Panc1 (cell line): ENCODE measurements at places on chromosomes 3 and 15. TPM values are rescaled to one million over a fixed set of nuclear protein-coding genes. Genes with fewer than 3 reads are reported as not detected.

DNA sequence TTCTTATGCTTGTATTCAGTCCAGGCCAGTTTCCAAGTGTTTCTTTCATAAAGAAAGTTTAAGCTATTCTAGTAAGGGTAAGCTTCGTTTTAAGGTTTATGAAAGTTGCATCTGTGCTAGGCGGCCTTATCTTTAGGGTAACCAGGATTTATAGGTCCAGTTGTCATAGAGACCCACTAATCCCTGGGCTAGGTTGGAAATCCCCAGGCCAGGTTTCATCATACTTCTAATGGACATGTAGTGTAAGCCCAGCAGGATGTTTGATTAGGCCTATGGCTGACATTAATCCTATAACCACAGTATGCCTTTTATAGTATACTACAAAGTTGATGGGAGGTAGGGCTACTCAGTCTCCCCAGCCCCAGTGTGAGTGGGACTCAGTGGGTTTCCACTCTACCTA lies 312.4 kb downstream of the CACNA2D3 start:
- no peak for DNase-seq

DNA sequence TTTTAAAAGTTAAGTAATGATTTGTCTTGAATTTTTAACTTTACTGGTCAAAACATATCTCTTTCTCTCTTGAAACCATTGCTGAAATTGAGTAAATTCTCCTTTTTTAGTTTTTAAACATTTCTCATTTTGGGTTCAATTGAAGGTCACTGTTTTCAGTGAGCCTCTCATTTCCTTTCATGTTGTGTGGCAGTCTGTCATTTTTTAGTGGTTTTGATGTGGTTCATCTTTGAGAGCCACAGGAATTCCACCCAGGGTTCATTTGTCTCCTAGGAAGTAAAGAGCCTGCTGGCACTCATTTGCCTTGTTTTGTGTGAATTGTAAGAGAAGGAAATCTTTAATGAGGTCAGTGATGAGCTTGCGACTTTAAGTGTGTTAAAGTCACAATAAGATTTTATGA lies 10.4 kb downstream of the CLDN11 start:
- DNase-seq: no peak

Gene APOD
- total RNA-seq: not detected

Gene HDGFL3
- 34.1 TPM for total RNA-seq

Gene FAH
- 38.0 TPM for total RNA-seq

DNA sequence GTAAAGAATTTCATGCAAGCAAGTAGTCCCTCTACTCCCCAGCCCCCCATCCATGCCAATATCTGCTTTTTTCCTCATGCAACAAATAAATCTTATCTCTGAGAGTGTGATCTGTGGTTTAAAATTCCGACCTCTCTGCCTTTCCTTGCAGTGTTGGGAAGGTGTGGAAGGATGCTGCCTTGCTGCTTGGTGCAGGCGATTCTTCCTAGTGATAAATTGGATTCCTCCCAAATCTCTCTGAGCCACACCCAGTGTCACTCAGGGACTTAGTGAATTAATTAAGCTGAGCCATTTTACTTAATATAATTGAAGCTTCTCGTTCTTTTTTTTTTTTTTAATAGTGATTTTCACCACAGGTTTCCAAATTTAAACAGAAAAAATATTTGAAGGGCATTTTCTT lies 3.4 kb downstream of the GAP43 start:
- no peak for DNase-seq

DNA sequence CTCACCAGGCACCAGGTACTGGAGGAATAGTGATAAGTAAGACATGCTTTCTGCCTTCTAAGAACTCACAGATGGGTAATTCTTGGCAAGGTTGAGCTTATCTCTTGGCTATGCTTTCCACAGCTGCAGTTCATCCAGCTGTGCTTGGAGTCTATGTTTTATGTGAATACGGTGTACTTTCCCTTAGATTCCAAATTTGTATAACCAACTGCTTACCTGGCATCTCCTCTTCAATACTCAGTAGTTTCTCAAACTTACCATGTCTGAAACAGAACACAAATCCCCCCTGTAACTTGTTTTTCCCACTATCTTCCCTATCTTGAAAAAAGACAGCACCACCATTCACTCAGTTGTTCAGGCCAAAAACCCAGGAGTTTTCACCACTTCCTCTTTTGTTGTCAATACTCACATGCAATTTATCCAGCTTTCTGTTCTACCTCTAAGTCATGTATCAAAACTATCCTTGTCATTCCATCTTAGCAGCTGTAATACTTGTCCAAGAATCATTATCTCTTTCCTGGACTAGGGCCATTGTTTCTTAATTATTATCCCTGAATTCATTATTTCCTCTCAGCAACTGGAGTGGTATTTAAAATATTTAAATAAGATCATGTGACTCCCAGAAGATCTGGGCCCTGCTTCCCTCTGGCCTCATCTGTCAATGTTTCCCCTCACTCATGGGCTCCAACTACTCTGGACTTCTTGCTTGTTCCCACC lies 32.6 kb downstream of the COL6A5 start:
- DNase-seq: no peak

Gene GNAT1
- total RNA-seq: not detected

GRCh38 chr15:66588537-66588936 lies 22.7 kb upstream of the LCTL start:
- no peak for DNase-seq

DNA sequence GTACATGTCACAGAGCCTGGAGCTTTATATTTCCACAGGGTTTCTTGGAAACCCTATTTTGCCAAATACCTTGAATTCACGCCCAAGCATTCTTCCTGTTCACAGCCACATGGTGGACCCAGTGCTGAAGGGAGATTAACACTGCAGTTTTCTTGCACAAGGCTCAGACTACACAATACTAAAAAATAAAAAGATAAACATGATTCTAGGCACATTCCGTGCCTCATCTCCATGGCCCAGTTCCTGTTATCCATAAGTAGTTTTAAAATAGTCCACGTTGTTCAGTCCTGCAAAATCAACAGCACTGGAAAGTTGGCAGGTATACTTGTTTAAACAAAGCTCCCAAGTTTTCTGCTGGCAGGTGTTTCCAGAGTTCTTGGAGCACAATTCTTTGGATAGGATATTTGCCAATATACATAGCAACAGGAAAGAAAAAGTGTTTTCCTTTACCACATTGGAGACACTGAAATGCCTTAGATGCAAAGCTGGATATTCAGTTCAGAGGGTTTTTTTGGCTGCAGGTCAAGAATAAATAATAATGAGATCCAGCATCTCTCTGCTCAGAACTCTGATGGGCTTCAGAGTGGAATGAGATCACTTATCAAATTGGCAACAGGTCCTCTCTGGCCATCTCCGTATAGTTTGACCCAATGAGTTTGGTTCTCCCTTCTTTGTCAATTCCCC lies 88.1 kb upstream of the TGFBR2 start:
- no peak for DNase-seq

Gene IL5RA
- total RNA-seq: not detected

- no peak for DNase-seq
These were observed 728.4 kb upstream of the EPHA6 start for GRCh38 chr3:96086018-96086417.

DNA sequence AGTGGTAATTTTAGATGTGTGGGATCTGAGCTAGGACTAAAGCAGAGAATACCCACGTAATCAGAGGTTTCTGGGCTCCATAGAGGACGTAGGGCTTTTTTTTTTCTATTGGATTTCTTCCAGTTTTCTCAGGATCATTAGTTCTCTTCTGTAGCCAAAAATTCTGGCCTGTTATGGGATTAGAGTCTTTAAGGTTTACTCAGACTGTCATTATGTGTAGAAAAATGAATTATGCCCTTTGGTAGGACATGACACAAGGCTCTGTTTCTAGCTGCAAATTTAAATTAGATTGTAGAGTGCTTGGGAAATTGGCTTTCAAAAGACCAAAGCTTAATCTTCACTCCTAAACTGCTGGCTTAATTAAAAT lies 1.9 kb downstream of the SETD5 start:
- DNase-seq: no peak

Gene KLF15
- total RNA-seq: 0.10 TPM

- no peak for DNase-seq
These were observed 8.4 kb downstream of the FRMD5 start for GRCh38 chr15:44186705-44187104.

DNA sequence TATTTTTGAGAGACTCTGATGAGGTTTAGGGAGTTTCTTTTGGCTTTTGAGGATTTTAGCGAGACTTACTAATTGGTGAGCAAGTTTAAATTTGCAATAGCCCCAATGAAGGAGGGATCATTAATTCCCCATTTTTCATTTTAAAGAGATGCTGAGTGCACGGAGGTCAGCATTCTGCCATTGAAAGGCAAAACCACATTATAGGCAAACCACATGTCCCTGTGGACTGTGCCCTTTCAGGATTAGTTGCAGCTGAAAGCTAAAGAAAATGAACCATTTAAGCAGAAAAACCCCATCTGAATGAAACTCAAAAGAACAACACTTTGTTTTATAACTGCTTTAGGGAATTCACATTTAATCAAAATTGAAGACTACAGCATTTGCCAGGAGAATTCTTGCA lies 246.5 kb downstream of the PDZRN3 start:
- no peak for DNase-seq

DNA sequence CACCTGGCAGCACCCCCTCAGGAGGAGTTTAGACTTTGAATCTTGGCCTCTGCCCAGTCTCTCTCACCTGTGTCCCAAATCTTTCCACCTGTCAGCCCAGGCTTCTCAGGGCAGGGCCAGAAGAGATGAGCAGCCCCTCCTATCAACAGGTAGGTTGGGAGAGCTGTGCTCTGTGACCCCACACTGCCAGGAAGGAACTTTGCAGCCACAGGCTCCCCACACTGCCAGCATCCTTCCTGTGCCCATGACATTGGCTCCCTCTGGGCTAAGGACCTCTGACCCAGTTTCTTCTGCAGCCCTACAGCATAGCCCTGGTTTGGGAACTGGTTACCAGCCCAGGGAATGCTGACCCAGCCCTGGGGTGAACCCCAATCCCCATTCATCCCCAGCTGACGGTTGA lies 115.7 kb upstream of the IQSEC1 start:
- no peak for DNase-seq

Gene KCNAB1
- total RNA-seq: not detected

DNA sequence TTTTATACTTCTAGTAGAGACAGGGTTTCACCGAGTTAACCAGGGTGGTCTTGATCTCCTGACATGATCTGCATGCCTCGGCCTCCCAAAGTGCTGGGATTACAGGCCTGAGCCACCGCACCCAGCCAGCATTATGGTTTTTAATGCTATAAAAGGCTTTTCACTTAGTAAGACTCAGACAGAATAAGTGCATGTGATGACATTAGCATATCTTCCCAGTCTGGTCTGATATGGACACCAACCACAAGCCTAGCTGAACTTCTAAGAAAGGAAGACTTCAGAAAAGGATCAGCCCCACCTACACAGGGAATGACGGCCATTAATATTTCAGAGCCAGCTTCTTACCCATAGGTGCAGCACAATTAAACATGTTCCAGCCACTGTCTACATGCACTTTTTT lies 27.0 kb downstream of the GRK7 start:
- no peak for DNase-seq

GRCh38 chr3:171543759-171544300 lies 83.6 kb upstream of the TNIK start:
- DNase-seq: no peak

GRCh38 chr15:83947156-83947555 lies 288.4 kb upstream of the GOLGA6L4 start:
- no peak for DNase-seq

Gene PRSS50
- 0.13 TPM for total RNA-seq

DNA sequence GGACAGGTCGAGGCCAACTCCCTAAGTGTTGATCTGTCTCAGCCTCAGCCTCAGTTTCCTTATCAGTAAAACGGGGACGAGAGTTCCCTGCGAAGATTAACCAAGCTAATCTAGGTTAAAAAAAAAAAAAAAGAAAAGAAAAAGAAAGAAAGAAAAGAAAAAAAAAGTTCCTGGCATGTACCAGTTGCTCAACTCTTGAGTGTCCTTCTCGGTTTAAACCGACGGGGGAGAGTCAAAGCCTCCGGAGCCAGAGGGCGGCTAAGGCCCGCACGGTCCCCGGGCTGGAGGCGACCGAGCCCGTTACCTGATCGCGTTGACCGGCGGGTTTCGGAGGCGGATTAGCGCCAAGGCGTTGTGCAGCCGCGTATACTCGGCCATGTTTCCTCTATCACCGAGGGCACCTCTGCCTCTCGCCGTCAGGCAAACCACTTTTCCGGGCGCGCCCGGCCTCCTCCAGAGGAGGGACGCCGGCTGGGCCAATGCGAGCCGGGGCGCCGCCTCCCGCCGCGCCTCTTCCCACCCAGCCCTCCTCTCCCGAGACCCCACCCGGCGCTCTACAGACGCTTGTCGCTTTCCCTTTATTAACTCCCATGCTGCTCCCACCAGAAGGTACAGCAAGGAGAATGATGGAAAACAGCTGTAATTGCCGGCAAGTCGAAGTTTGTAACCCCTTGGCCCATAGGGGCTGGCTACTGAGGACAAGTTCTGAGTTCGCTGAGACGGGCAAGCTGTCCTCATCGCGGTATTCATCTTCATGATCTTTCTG lies at the start of gene EHHADH:
EHHADH (minus strand) TSS at position 405 of the 766 bp plus-strand sequence; CDS start at position 378, 27 bp downstream.
- DNase-seq: no peak

- DNase-seq: no peak
These were observed 145.6 kb downstream of the LSAMP start for GRCh38 chr3:116299646-116300081.

- no peak for DNase-seq
These were observed 233.0 kb upstream of the KCNMB2 start for GRCh38 chr3:178302966-178303930.

Gene PGBD4
- 2.3 TPM for total RNA-seq

- no peak for DNase-seq
These were observed 400.8 kb upstream of the CNTN3 start for GRCh38 chr3:75015280-75015679.

- no peak for DNase-seq
These were observed 212.6 kb downstream of the ZNF621 start for GRCh38 chr3:40737343-40737742.

Gene NME9
- total RNA-seq: not detected

- DNase-seq: no peak
These were observed 27.3 kb downstream of the DUSP7 start for GRCh38 chr3:52029053-52029452.

DNA sequence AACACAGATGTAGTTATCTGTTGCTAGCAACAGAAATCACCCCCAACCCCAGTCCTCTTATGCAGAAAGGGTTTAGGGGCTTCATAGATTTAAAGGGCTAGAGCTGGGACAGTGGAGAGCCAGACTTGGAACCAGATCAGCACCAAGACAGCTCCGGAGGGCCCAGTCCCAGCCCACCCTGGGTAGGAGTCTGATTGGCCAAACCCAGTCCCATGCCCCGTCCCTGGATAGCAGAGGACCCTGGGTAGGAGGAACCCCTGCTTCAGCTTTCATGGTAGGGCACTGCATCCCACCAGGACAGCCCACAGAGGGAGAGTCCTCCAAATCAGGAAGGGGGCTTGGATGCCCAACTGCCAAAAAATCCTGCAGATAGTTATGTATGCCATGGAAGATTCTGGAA lies 103.0 kb downstream of the CORO2B start:
- no peak for DNase-seq
